GM23338 (cell line): ENCODE measurements at places on chromosomes 16 and 17. TPM values are rescaled to one million over a fixed set of nuclear protein-coding genes. Genes with fewer than 3 reads are reported as not detected.

Gene CIBAR2
- not detected in 2 replicates for polyA plus RNA-seq

Gene GPR179
- polyA plus RNA-seq: 0.03 TPM in 2 replicates

Gene TCAP
- 0.61 and 0.80 TPM in 2 replicates for polyA plus RNA-seq

Gene TMEM235
- not detected in 2 replicates for polyA plus RNA-seq

Gene GSDMA
- not detected in 2 replicates for polyA plus RNA-seq

DNA sequence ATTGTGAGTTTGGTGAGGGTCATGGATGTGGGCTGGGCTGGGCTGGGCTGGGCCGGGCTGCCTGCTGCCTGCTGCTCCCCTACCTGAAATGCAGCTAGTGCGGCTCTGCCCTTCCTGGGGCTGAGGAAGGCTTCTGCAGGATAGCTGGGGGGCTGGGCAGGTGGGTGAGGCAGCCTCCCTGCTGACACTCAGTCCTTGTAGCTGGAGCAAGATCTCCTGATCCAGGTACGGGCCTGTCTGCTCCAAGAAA is 4.7 kb downstream of the RPL13 start:
- H3K36me3 ChIP-seq: peaks cover 29% of the 10 kb centered on the region
- H3K27ac ChIP-seq: peak overlapping the region; percentile 92
- peak overlapping the region; percentile 99 for H3K4me3 ChIP-seq
- DNase-seq: peak; percentile 81
- H3K27me3 ChIP-seq: peaks cover 7% of the 10 kb centered on the region

DNA sequence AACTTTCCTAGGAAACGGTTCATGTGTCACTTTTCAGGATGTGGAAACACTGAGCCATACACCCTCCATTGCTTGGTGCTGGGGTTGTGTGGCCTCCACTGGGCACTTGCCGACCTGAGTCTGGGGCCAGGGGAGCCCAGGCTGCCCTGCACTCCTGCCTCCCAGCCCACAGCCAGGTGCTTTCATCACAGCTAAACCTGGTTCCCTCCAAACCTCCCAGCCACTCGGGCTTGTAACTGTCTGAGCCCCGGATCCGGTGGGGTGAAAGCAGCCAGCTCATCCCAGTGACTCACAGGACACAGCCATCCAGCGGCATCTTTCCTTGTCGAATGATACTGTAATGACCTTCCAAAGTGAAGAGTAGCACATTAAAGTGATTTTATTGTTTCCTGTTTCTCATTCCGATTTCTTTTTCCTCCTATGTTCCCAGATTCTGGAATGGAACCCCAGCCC is 19.8 kb downstream of the CARHSP1 start:
- H3K4me3 ChIP-seq: no peak overlapping the region
- DNase-seq: no peak
- peaks cover 28% of the 10 kb centered on the region for H3K4me1 ChIP-seq
- peak overlapping the region; percentile 84 for H3K27ac ChIP-seq
- peaks cover 15% of the 10 kb centered on the region; the same call in 1 of the 2 replicates for H3K36me3 ChIP-seq

DNA sequence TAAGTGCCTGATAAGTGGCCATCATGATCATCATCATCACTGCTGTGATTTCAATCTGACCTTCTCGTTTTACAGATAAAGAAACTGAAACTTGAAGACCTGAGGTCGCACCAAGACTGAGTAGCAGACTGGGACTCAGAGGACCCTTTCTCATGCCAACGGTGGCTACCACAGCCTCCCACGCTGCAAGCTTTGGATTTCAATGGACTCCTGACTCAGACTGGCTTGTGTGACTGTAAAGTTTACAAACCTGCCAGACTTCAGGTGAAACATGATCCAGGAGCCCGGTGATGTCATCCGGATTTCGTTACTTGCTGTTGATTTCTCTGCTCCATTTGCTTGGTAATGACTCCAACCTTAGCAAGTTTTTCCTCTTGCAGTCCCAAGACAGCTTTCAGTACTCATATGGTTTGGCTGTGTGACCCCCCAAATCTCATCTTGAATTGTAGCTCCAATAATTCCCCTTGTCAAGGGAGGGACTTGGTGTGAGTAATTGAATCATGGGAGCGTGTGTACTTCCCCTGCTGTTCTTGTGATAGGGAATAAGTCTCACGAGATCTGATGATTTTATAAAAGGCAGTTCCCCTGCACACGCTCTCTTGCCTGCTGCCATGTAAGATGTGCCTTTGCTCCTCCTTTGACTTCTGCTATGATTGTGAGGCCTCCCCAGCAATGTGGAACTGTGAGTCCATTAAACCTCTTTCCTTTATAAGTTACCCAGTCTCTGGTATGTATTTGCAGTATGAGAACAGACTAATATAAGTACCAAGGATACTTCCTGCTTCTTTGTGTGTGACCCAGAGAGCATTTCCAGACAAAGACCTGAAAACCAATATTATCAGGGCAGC is 26.7 kb upstream of the IRX6 start:
- H3K4me1 ChIP-seq: peaks cover 8% of the 10 kb centered on the region
- no peaks in the 10 kb centered on the region for H3K36me3 ChIP-seq
- H3K4me3 ChIP-seq: no peak overlapping the region
- no peaks in the 10 kb centered on the region for H3K27me3 ChIP-seq
